ENCODE measurements at places on chromosomes 1 and 21.

DNA sequence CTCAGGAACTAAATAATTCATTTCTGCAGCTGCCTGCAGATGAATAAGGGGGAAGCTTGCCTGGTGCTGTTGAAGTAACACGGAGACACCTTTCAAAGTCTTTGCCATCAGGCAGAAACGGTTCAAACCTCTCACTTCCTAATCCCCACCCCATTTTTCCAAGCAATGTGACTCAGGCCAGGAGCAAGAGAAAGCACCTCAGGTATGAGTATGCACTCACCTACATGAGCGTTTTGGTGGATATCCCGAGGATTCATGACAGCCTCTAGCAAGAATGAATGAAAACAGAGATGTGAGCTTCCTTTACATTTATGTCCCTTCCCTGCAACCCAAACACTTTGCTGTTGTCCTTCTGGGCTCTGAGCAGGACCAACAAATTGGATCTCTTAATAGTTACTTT lies 63.4 kb upstream of the LAX1 start:
- no peak for DNase-seq

DNA sequence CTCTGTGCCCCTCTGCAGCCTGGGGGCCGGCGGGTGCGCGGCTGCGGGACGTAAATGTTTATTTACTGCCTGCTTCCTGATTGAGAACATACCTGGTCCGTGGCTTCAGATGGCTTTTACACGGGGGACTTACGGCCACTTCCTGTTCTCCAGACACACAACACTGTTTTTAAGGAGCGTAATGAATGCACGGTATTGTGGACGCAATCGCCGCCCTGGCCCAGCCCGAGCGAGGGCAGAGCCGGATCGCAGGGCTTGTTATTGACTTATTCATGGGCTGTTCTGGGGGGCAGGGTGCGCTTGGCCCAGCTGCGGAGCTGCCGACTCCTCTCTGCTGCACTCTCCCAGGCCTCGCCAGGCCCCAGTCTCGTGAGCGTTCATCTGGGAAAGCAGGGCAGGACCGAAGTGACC lies 52.8 kb upstream of the ACTRT2 start:
- DNase-seq: no peak

GRCh38 chr21:45270306-45270821 lies 17.3 kb downstream of the POFUT2 start:
- DNase-seq: no peak

DNA sequence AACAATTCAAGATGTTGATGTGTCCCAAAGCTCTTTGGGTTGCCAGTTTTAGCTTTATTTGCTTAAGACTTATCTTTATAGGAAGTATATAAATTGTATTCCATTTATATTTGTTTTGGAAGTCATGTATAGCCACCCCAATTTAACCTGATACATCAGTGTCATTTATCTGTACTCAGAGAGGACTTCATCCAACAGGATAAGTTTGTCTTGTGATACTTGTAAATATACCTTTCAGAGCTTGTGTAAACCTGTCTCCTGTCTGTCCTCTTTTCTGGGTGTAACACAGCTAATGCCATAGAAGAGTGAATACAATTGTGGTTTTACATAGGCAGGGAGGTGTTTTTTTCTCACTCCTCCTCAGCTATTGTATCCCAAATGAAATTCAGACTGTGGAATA lies 10.4 kb downstream of the PTGFR start:
- DNase-seq: no peak

DNA sequence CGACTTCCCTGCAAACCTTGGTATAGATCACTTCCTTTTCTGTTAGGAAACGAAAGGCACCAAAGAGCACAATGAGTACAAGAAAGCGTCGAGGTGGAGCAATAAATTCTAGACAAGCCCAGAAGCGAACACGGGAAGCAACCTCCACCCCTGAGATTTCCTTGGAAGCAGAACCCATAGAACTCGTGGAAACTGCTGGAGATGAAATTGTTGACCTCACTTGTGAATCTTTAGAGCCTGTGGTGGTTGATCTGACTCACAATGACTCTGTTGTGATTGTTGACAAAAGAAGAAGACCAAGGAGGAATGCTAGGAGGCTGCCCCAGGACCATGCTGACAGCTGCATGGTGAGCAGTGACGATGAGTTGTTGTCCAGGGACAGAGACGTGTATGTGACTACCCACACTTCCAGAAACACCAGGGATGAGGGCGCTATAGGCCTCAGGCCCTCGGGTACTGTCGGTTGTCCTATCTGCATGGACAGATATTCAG lies 18.5 kb downstream of the FAM89A start:
- DNase-seq: no peak

GRCh38 chr1:166960858-166961474 lies 14.4 kb downstream of the ILDR2 start:
- DNase-seq: no peak

GRCh38 chr1:162970021-162970420 lies 99.1 kb upstream of the RGS4 start:
- no peak for DNase-seq

DNA sequence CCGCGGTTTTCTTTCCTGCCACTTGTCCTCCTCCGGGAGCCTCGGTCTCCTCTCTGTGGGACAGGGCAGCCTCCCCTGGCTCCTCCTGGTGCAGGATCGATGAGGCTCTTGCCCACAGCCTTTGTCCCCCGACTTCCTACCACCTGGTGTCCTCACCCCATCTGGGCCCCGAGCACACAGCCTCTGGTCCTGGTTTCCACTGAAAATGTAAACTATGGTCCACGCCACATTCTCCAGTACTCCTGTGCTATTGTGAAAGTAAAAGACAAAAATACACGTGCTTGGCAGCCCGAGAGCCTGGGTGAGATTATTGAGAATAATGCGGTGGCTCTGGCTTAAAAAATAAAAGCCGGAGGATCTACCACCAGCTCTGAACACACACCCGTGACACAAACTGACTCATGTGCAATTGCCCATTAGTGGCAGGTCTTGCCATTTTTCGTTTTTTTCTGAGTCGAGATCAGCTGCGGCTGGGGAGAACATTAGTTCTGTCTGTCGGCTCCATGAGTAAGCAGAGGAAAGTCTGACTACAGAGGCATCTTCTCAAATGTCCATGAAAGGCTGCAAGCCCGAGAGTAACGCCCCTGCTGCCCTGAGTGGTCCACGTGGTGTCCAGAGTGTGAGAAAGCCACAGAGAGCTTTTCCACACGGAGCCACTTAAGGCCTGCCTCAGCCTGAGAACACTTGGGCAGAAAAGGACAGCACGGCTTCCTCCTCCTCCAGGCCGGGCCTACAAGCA lies 5.7 kb upstream of the COL6A2 start:
- DNase-seq: no peak

GRCh38 chr1:181152892-181153633 lies 64.6 kb downstream of the IER5 start:
- no peak for DNase-seq
